Natural killer cell treated with Interleukin-12 subunit alpha and Interleukin-12 subunit beta and Interleukin-15 and Interleukin-18, amount 100 ng/mL, for 72 hours (primary cell): ENCODE measurements at places on chromosomes 4 and X. TPM values are rescaled to one million over a fixed set of nuclear protein-coding genes. Genes with fewer than 3 reads are reported as not detected.

The POF1B gene
- not detected for total RNA-seq

The LRP2BP gene
- 1.2 TPM for total RNA-seq

The TIMM17B gene
- total RNA-seq, result 64.0 TPM

The ETNPPL gene
- not detected for total RNA-seq

DNA sequence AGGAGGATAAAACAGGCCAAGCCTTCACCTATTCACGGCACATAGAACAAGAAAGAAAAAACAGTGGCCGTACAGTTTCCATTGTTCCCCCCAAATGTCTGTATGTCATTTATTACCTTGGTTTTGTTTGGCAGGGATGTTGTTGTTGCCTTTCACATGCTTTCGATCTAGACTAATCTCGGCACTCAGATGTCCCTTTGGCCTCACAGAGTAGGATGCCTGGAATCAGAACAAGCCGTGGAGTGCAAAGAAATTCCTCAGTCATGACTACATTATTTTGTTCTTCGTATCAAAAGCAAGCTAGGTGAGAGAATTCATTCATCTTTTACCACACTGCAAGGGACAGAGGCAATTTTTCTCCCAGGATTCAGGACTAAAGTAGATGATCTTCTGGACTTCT, 106.9 kb downstream of the SMIM20 start:
- no peak overlapping the region for H3K27ac ChIP-seq
- peaks cover 20% of the 10 kb centered on the region for H3K27me3 ChIP-seq
- H3K36me3 ChIP-seq, result no peaks in the 10 kb centered on the region
- peaks cover 7% of the 10 kb centered on the region for H3K4me1 ChIP-seq
- H3K4me3 ChIP-seq, result no peak overlapping the region

The DMD gene
- total RNA-seq, result 3.4 TPM

The HERC5 gene
- 5.8 TPM for total RNA-seq

DNA sequence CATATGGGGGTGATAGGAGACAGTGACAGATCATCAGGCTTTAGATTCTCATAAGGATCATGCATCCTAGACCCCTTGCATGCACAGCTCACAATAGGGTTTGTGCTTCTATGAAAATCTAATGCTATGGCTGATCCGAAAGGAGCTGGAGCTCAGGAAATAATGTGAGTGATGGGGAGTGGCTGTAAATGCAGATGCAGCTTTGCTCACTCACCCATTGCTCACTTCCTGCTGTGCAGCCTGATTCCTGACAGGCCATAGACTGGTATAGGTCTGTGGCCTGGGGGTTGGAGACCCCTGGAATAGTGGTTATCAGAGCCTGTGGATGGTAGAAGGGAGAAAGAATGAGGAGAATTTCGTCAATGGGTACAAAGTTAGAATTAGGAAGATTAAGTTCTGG, 2751.1 kb downstream of the ARAP2 start:
- H3K27me3 ChIP-seq, result no peaks in the 10 kb centered on the region
- no peaks in the 10 kb centered on the region for H3K36me3 ChIP-seq
- no peak overlapping the region for H3K27ac ChIP-seq

The NDNF gene
- not detected for total RNA-seq

The GAGE1 gene
- total RNA-seq, result not detected

The SPRY1 gene
- total RNA-seq, result 1.7 TPM

GRCh38 chrX:132488819-132489577, at the start of gene MBNL3:
Gene MBNL3, minus strand, starts transcription at chrX:132489038. Its CDS starts 49,427 bp downstream, at chrX:132439611.
- peaks cover 15% of the 10 kb centered on the region for H3K4me1 ChIP-seq
- H3K4me3 ChIP-seq, result peak within 1 kb of the TSS; percentile 93
- DNase-seq, result peak; percentile 67
- peaks cover 3% of the 10 kb centered on the region for H3K27me3 ChIP-seq

The TECRL gene
- total RNA-seq, result not detected

The JADE3 gene
- 0.43 TPM for total RNA-seq

GRCh38 chr4:57051095-57051494, 59.1 kb downstream of the IGFBP7 start:
- H3K36me3 ChIP-seq, result no peaks in the 10 kb centered on the region
- H3K27ac ChIP-seq, result no peak overlapping the region
- H3K4me3 ChIP-seq, result no peak overlapping the region
- H3K27me3 ChIP-seq, result no peaks in the 10 kb centered on the region
- DNase-seq, result no peak

GRCh38 chr4:188139671-188140070, 430 bp downstream of the TRIML1 start:
- H3K36me3 ChIP-seq, result no peaks in the 10 kb centered on the region
- no peak overlapping the region for H3K4me3 ChIP-seq
- DNase-seq, result no peak

GRCh38 chrX:68498044-68498507, 775 bp upstream of the YIPF6 start:
- no peak for DNase-seq
- peak overlapping the region; percentile 99 for H3K27ac ChIP-seq
- no peaks in the 10 kb centered on the region for H3K36me3 ChIP-seq
- peaks cover 13% of the 10 kb centered on the region for H3K27me3 ChIP-seq
- H3K4me3 ChIP-seq, result peak overlapping the region; percentile 96
- H3K4me1 ChIP-seq, result no peaks in the 10 kb centered on the region

The BST1 gene
- 0.39 TPM for total RNA-seq

The CFAP97 gene
- total RNA-seq, result 37.0 TPM

The RADX gene
- total RNA-seq, result 5.2 TPM

DNA sequence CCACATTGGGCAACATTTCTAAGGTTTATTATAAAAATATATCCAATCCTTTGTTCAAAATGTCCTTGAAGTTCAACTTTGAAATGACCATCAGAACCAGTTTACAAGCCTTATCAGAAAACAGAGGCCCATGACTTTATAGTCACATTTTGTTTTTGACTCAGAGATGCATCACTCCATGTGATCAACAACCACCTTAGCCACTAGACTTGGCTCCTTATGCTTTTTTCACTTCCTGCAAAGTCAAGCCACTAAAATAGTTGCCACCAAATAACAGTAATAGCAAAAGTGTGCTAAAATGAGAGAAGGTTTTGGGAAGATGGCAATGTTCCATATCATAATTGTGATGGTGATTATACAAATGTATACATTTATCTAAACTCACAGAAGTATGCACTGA, 181.7 kb downstream of the MAML3 start:
- H3K4me1 ChIP-seq, result peaks cover 25% of the 10 kb centered on the region
- DNase-seq, result no peak
- no peak overlapping the region for H3K27ac ChIP-seq
- H3K36me3 ChIP-seq, result no peaks in the 10 kb centered on the region
- H3K4me3 ChIP-seq, result no peak overlapping the region
- H3K27me3 ChIP-seq, result peaks cover 2% of the 10 kb centered on the region

- no peak for DNase-seq
- no peaks in the 10 kb centered on the region for H3K36me3 ChIP-seq
- peaks cover 45% of the 10 kb centered on the region for H3K4me1 ChIP-seq
- H3K27ac ChIP-seq, result no peak overlapping the region
Measured at GRCh38 chr4:128284317-128284716, 3.3 kb downstream of the PGRMC2 start.

- DNase-seq, result no peak
- H3K36me3 ChIP-seq, result no peaks in the 10 kb centered on the region
- peak overlapping the region; percentile 62 for H3K4me3 ChIP-seq
- H3K27me3 ChIP-seq, result no peaks in the 10 kb centered on the region
Measured at GRCh38 chrX:18674417-18674787, 2.5 kb upstream of the RS1 start.

The NPFFR2 gene
- not detected for total RNA-seq

GRCh38 chr4:112515198-112516065, 548 bp downstream of the NEUROG2 start:
- DNase-seq, result no peak
- peaks cover 42% of the 10 kb centered on the region for H3K4me1 ChIP-seq
- H3K27ac ChIP-seq, result no peak overlapping the region
- peaks cover 24% of the 10 kb centered on the region for H3K36me3 ChIP-seq
- peak overlapping the region; percentile 91 for H3K4me3 ChIP-seq

GRCh38 chr4:114442856-114443255, 155.8 kb upstream of the UGT8 start:
- no peak for DNase-seq
- H3K27me3 ChIP-seq, result no peaks in the 10 kb centered on the region
- no peaks in the 10 kb centered on the region for H3K36me3 ChIP-seq
- H3K4me1 ChIP-seq, result no peaks in the 10 kb centered on the region
- no peak overlapping the region for H3K27ac ChIP-seq

- no peak overlapping the region for H3K27ac ChIP-seq
- H3K4me3 ChIP-seq, result no peak overlapping the region
- no peak for DNase-seq
- peaks cover 10% of the 10 kb centered on the region for H3K27me3 ChIP-seq
- no peaks in the 10 kb centered on the region for H3K4me1 ChIP-seq
Measured at GRCh38 chrX:134764202-134764785, 106.0 kb upstream of the PLAC1 start.

The VCX2 gene
- not detected for total RNA-seq

The NUDT10 gene
- total RNA-seq, result 0.38 TPM

The AKAP4 gene
- total RNA-seq, result not detected

DNA sequence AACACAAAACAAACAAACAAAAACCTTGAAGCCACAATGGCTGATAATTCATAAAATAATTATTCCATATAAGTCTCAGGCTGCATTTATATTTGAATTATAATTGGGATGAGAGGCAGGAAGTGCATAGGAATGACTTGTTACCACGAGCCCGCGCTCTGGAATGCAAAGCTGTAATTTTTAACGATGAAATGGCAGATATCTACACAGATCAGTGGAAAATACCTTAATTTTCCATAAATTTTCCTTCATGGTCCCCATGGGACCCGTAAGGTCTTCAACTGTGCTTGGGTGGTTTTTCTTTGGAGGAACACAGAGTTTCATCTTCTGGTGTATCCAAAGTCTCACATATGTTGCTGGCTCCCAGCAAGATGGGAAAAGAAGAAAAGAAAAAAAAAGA, 226.8 kb downstream of the SHOX start:
- no peaks in the 10 kb centered on the region for H3K36me3 ChIP-seq
- DNase-seq, result no peak
- H3K4me1 ChIP-seq, result no peaks in the 10 kb centered on the region
- H3K4me3 ChIP-seq, result no peak overlapping the region
- H3K27ac ChIP-seq, result no peak overlapping the region

GRCh38 chr4:100805538-100805937, 287.7 kb upstream of the EMCN start:
- DNase-seq, result no peak
- no peak overlapping the region for H3K4me3 ChIP-seq
- no peaks in the 10 kb centered on the region for H3K27me3 ChIP-seq
- no peak overlapping the region for H3K27ac ChIP-seq
- H3K36me3 ChIP-seq, result no peaks in the 10 kb centered on the region
- no peaks in the 10 kb centered on the region for H3K4me1 ChIP-seq

GRCh38 chr4:148565801-148566200, 123.6 kb upstream of the NR3C2 start:
- H3K27ac ChIP-seq, result no peak overlapping the region
- DNase-seq, result no peak
- no peak overlapping the region for H3K4me3 ChIP-seq
- H3K4me1 ChIP-seq, result no peaks in the 10 kb centered on the region
- H3K27me3 ChIP-seq, result no peaks in the 10 kb centered on the region

- no peak for DNase-seq
- no peaks in the 10 kb centered on the region for H3K36me3 ChIP-seq
- H3K27me3 ChIP-seq, result peaks cover 13% of the 10 kb centered on the region
- H3K4me1 ChIP-seq, result no peaks in the 10 kb centered on the region
Measured at GRCh38 chrX:148499638-148500422, 587 bp upstream of the AFF2 start.

- H3K27ac ChIP-seq, result no peak overlapping the region
- no peaks in the 10 kb centered on the region for H3K4me1 ChIP-seq
- H3K36me3 ChIP-seq, result no peaks in the 10 kb centered on the region
- H3K27me3 ChIP-seq, result peaks cover 29% of the 10 kb centered on the region
Measured at GRCh38 chr4:109119852-109120251, 182.6 kb downstream of the COL25A1 start.

- no peaks in the 10 kb centered on the region for H3K27me3 ChIP-seq
- no peak for DNase-seq
- peak overlapping the region; percentile 62 for H3K4me3 ChIP-seq
Measured at GRCh38 chrX:53678667-53679066, 7.9 kb downstream of the HUWE1 start.

DNA sequence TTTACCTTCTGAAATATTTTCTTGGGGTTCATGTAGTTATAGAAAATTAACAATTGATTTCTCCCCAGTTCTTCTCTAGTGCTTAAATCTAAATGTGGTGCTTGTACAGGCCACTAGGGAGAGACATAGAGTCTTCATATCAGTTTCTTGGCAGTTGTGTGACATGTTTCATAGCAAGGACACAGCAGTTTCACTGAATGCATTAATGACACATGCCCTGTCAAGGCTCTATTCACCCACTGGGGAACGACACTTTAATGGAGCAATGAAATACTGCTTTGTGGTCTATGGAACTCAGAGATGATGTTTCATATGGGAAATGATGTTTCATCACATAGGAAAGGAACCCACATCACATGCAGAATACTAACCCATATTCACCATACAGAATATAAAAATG, 2.8 kb downstream of the VEGFC start:
- no peak overlapping the region for H3K27ac ChIP-seq
- peaks cover 41% of the 10 kb centered on the region for H3K27me3 ChIP-seq
- peaks cover 11% of the 10 kb centered on the region for H3K36me3 ChIP-seq
- H3K4me3 ChIP-seq, result no peak overlapping the region
- DNase-seq, result no peak

DNA sequence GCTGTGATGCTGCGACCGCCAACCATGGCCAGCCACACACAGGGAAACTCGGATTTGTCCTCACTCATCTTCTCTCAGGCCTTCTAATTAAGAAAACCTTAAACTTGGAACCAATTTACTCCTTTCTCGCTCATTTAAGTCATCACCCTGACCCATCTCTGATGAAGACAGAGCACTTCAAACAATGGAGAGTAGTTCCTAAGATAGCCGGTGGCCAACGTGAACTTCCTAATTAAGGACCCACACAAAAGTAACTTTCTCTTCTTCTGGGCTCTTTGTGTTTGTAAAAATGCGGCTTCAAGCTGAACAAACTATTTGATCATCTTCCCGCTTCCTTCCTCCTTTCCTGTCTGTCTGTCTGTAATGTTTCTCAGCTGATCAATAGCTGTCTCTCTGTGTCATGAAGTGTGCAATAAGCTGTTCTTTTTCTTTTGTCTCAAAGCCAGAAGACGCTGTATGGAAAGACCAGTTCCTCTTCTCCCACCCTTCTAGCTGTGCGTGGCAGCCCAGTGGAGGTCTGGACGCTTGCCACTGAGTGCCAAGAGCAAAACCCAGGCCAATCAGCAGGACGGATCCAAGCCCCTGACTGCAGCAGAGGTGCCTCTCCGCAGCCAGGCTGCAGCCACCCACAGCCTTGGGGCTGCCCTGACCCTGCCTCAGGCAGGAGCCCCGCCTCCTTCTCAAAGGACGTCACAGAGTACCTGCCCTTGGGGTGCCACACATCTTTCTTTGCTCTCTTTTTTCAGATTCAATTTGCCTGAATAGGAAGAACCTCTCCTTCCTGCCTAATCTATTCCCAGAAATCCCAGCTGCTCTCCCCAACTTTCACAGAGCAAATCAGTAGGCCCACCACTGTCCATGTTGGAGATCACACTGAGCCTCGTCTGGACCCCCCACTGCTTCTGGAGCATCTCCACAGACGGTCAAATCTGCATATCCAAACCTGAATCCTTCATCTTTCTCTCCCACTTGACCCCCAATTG, 59.3 kb downstream of the MAML3 start:
- peaks cover 14% of the 10 kb centered on the region for H3K36me3 ChIP-seq
- H3K27ac ChIP-seq, result peak overlapping the region; percentile 97
- no peak for DNase-seq
- H3K4me1 ChIP-seq, result peaks cover 45% of the 10 kb centered on the region
- H3K4me3 ChIP-seq, result peak overlapping the region; percentile 87

The RASSF6 gene
- total RNA-seq, result not detected
